Motor neuron (in vitro differentiated cells): ENCODE measurements at places on chromosomes 2 and 18. TPM values are rescaled to one million over a fixed set of nuclear protein-coding genes. Genes with fewer than 3 reads are reported as not detected.

DNA sequence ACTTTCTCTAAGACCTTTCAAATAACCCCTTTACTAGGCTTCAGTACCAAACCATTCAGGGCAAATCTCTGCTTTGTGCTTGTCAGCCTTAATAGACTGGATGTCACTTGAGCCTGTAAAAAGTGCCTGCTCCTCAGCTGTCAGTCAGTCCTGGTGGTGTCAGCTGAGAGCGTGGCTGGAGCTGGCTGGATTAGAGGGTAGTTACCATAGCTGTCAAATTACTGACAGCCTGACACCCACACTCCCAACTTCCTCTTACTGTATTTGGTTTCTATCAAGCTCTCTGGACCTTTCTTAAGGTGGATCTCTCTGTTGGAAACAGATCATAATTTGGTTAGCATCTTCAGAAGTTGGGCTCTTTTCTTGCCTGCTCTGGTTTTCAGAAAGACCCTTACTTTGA is 371.4 kb upstream of the ATP5MC3 start:
- no peak for ATAC-seq

DNA sequence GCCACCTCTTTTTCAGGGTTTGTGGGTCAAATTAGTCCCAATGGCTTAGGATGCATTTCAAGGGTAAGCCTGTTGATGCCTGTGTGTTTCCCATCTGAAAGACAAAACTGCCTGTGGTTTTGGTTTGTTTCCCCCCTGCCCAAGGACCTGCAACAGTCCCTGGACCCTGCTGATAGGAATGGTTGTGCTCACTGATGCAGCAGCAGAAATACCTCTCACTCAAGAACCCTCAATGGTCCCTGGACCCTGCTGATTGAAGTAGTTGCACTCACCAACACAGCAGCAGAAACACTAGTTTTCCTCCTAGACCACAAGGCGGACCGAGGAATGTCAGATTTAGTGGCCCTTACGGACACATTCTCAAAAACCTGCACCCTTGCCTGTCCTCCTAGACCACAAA is 386.9 kb downstream of the NUP35 start:
- ATAC-seq, result no peak

GRCh38 chr2:230864122-230864604 is 579 bp upstream of the ITM2C start:
- ATAC-seq, result no peak

DNA sequence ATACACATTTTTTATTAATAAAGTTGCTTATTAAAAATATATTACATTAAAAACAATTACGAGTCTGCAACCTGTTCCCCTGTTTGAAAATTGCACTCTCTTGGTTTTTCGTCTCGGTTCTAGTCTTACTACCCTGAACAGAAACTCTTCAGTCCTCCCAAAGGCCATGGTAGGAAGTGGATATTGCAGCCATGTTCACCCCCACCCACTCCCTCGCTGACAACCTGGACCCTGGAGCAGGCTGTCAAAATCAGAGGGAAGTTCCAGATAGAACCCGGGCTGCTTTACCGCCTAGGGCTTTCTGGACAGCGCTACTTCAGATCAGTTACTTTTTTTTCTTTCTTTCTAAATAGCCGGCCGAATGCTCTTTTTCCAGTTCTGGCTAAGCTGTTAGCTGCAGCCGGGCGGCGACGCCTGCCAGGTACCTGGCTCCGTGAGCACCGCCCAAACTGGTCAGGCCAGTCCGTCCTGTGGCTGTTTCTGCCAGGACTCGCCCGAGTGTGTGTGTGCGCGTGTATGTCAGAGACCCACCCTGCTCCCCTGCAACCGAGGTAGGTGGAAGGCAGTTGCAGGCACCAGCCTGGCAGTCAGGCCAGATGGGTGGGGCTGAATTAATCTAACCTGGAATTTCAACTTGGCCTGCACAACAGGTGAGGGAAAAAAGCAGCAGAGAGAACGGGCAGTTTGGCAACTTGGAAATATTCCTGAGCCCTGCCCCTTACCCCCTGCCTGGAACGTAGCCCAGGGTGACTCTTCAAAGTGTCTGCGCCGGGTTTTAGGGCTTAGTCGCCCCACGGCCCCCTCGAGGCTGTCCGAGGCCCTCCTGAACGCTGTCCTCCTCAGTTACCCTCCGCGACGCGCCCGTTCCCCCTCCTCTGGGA is 1.1 kb upstream of the TET3 start:
- ATAC-seq, result no peak

- no peak for ATAC-seq
Measured at GRCh38 chr18:36372903-36373311, 75.4 kb downstream of the FHOD3 start.

Gene CCL20
- not detected in 2 replicates for total RNA-seq

DNA sequence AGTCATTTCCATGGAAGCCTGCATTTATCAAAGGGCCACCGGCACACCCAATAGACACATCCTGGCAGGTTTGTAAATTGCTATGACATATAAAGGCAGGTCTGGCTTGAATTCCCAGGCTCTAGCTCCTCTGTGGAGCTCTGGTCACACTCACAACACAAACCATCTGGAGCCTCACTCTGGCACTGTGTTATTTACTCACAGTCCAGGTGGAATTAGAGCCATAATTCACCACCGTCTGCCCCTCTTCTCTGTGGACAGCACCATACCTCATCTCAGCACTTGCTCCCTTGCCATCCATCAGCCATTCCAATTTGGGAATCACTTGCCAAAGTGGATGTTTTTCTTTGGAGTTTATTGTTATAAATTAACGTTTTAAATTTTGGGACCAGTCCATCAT is 84.3 kb upstream of the OSR1 start:
- no peak for ATAC-seq

DNA sequence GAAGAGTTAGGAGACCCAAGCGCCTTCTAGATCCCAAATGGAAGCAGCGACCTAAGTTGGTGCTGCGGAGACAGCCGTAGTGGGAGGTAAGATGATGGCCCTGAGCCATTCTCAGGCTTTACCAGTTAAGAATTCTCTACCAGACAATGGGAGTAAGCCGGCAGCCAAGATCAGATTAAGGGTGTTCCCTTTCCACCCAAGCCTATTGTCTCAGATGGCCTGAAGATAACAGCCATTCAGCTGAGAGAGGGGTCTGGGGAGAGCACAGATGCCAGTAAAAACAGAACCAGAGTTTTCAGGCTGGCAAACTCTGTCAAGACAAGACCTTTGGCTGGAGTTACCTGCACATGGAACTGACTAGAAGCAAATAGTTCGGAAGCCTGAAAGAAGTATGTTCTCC is 191.7 kb upstream of the HAAO start:
- no peak for ATAC-seq

- no peak for ATAC-seq
Measured at GRCh38 chr2:192010073-192010472, 163.2 kb upstream of the CAVIN2 start.

GRCh38 chr2:63790906-63791305 is 50.8 kb upstream of the UGP2 start:
- ATAC-seq, result no peak

Gene TUBB8B
- total RNA-seq, result 1.3 and 1.4 TPM in 2 replicates

DNA sequence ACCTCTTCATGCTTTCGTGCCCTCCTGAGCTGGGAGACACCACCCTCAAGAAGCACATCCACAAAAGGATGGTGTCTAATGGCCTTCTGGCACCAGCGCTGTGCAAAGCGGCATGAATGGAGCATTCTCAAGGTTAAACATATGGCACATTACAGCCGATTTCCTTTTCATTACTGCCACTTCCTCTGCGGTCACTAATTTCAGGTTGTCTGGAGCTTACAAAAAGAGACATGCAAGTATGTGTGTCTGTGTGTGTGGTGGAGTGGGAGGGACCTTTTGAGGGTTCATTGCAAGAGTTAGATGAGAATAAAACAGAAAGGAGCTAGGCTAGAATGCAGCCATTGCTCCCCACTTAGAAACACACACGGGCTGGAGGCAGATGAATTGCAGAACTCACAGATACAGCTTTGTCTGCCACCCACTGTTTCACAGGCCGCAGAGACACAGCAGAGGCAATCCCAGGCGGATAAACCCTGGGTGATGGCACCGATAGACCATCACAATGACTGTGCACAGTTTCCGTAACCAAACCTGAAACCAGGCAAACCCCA is 76.0 kb downstream of the TGIF1 start:
- peak; percentile 74 for ATAC-seq

DNA sequence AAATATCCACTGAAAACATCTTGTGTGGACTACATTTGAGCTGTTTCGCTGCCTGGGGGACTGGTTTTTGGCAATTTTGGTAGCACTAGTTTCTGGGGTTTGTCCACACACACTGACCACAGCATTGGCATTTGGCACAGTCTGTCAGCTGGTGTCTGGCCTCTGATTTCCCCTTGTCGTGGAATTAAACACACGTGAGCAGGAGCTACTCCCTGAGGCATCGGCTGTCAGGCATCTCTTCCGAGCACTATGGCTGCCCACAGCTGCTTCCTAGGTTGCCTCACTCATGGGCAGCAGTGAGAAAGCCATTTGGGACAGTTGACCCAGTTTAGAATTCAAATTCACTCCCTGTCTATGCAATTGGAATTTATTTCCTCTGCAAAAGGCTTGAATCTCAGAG is 46.8 kb upstream of the FZD5 start:
- no peak for ATAC-seq

DNA sequence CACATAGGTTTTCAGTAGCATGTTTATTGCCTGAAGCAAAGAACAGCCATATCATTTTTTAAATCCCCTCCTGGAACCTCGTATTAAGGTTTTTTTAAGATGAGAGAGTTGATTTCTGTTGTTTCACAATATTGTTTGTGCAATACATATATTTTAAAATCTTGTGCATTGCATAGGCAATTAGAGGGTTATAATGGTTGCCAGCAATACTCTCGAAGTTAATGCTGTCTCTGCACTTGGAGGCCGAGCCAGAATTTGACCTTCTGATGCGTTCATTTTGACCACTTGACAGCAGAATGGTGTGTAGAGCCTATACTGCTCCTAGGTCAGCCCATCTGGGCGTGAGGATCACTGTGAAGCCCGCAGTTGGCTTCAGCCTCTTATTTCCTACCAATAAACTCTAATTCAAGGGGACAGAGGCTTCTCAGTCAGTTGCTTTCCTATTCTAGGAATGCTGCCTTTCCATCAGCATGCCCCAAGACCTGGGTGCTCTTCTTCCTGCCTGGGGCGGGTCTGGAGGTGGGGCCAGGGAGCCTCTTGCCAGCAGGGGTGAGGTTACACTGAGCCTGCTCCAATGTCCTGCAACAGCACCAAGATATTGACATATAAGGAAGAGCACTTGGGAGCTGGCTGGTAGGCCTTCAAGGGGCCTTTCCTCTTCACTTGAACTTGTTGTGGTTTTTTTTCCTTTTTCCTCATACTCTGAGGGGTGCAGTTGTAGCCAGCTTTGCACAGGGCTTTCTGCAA is 91.4 kb upstream of the BCL2L11 start:
- no peak for ATAC-seq

- ATAC-seq, result no peak
Measured at GRCh38 chr2:158822193-158822592, 27.1 kb downstream of the DAPL1 start.

GRCh38 chr2:55961318-55961911 is 37.8 kb upstream of the EFEMP1 start:
- ATAC-seq, result no peak

DNA sequence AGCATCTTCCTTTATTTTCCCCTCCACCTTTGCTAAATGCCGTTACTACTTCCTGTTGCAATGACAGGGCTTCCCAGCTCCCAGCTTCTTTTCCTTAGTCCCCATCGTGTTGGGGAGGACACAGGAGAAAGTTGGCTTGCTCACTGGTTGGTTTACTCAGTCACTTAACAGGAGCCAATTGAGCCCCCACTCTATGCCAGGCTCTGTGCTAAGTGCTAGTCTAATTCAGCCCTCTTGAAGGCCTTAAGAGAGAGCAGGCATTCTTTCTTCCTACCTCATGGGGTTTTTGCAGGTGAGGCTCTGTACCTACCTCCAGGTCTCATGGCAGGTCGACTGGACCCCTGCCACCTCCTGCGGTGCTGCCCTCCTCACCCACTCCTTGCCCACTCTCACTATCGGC is 20.1 kb downstream of the TANC1 start:
- ATAC-seq, result no peak

Gene DNAJB2
- total RNA-seq, result 99.2 and 105 TPM in 2 replicates

Gene FAP
- total RNA-seq, result 0.27 and 0.42 TPM in 2 replicates

Gene MAPK4
- total RNA-seq, result 10.6 and 11.2 TPM in 2 replicates

DNA sequence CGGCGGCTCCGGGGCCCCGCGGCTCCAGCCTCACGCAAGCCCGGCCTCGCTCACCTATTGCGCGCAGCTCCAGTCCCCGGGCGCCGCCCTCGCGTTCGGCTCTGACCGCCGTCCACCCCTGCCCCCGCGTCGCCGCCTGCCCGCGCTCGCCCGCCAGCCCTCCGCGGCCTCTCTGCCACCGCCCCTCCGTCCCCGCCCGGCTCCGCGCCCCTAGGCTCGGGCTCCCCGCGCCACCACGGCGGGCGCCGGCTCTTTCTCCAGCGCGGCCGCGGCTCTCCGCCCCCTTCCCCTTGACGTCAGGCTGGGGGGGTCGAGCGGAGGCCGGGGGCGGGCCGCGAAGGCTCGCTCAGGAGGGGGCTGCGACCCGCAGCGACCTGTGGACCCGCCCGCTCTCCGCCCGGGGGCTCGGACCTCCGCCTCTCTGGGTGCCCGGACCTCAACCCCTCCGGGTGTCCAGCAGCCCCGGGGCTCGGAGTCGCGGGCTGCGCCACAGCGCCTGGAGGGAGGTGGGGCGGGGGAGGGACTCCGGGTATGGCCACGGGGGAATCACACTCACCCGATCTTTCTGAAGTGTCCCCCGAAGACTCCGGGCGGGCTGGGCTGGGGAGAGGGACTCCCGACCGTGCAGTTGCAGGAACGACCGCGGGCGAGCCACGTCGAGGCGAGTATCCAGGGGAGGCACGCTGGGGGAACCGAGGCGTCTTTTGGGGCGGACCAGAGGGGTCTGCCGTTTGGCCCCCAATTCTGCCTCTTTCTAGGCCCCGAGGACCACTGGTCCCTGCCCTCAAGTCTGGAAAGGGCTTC is at the start of gene SEMA4C:
Gene SEMA4C, minus strand, starts transcription at position 259 of the 804 bp plus-strand sequence. CDS start 2,194 bp downstream, outside the sequence.
- peak; percentile 39 for ATAC-seq

DNA sequence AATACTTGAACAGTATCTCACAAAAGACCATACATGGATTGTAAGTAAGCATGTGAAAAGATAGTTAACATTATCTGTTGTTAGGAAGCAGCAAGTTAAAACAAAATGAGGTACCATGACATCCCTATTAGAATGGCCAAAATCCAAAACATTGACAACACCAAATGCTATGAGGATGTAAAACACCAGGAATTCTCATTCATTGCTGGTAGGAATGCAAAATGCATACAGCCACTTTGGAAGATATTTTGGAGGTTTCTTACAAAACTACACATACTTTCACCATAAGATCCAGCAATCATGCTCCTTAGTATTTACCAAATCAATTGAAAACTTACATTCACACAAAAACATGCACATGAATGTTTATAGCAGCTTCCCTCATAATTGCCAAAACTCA is 30.9 kb upstream of the ICOS start:
- ATAC-seq, result no peak
